ENCODE measurements at places on chromosomes 12 and 14.
A peak's percentile ranks its signal among the peaks of the same experiment; 100 is the strongest.

DNA sequence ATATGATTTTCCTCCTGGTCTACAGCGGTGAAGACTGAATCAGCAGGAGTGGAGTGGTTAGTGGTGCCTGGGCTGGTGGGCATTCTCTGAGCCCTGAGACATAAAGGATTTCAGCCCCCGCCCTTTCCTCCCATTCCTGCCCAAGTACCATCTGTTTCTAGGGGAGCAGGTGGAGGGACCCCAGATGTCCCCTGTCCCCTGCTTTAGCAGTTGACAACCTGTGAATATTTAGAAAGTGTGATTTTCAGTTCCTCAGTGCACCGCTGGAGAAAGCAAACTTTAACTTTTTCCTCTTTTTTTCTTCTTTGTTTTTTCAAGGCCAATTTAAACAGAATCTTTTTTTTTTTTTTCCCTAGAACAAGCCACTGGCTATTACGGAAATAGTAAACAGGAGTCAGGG is 163.8 kb upstream of the MYL2 start:
- no peak for DNase-seq

- DNase-seq, result no peak
These were observed 805 bp downstream of the MYH7 start for GRCh38 chr14:23434488-23435222.

GRCh38 chr14:99036611-99037293 is 235.2 kb downstream of the BCL11B start:
- DNase-seq, result no peak

DNA sequence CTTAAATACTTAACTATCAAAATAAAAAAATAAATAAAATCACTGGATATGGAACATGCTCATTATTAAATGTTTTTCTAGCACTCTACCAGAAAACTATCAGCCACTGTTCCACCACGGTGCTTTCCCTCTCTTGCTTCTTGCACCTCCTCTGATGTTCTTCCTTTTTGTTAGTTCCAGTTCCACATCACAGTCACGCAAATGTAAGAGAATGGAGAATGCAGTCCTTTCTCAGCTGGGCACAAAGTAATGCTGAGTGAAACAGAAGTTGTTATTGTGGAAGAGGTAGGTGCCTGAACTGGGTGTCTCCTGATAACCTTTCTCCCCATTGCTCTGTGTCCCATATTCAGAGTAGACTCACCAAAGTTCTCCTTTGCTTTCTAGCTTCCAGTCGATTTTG is 1116.9 kb upstream of the TMEM132C start:
- DNase-seq, result no peak

DNA sequence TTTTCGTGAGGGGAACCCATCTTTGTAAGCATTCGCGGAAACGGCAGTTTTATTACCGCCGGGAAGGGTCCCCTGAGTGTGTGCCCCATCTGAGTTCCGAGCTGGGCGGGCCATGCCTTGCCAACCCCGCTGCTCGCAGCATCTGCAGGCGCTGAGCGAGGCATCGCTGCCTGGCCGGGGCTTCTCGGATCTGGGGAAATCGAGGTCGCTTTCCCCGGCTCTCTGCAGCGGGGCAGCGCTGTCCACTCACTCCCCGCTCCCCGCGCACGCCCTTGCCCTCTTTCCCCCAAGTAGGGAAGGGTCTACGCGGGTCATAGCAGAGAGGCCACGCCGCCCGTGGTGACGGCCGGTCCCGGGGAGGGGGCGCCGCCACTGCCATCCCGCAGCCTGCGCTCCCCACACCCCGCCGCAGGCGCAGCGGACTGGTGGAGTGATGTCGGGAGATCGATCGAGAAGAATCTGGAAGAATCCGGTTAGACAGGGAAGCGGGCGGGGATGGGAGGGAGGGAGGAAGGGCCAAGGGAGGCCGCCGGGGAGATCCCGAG is 507 bp upstream of the FKBP4 start:
- no peak for DNase-seq

GRCh38 chr14:105537580-105538474 is 11.4 kb downstream of the TMEM121 start:
- peak; percentile 57 for DNase-seq

DNA sequence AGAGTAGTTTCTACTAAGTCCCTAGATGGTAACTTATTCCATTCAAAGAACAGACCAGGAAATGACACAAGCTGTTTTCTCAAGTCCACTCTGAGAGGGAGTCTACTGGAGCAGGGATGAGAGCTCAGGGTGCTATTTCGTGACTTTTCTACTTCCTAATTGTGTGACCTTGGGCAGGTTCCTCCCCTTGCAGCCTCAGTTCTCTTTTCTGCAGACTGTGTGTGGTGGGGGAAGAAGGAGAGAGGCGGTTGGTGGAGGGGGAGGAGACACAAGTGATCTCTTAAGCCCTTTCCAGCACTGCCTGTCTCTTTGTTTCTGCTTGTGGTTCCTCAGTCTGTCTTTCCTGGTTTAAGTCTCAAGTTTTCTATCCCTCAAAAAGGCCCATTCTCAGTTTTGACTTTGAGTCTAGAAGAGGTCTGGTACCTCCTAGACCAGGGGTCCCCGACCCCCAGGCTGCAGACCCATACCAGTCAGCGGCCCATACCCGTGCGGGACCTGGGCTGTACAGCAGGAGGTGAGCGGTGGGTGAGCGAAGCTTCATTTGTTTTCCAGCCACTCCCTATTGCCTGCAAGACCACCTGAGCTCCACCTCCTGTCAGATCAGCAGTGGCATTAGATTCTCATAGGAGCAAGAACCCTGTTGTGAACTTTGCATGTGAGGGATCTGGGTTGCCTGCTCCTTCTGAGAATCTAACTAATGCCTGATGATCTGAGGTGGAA is 10.7 kb downstream of the FGF6 start:
- DNase-seq, result no peak

Measured in NCI-H1694 treated with DMSO at 0.1 percent for 48 hours (cell line).